Suppressor macrophage treated with lipopolysaccharide for 4 hours (primary cell): ENCODE measurements at places on chromosomes 6 and 20.
A peak's percentile ranks its signal among the peaks of the same experiment; 100 is the strongest.

- no peak for DNase-seq
These were observed 132.2 kb upstream of the RREB1 start for GRCh38 chr6:6975459-6976111.

- DNase-seq: peak; percentile 9
These were observed 570.4 kb upstream of the GJE1 start for GRCh38 chr6:141562186-141562811.

- peak; percentile 69 for DNase-seq
These were observed 155.6 kb upstream of the SNX9 start for GRCh38 chr6:157667211-157668008.

DNA sequence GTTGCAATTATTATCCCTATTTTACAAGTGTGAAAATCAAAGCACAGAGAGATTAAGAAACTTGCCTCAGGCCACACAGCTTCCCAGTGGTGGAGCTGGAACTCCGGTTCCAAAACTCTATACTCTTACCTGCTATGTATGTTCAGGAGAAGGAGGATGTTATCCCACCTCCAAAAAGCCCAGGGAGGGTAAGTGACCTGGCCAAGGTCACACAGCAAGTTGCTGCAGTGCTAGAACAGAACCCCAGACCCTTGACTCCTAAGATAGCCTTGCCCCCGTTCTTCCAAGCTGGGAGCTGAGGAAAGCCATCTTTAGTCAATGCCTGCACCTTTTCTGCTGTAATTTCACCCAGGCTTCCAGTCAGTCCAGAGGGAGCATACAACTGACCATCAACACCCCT, 42.3 kb downstream of the BPIFB1 start:
- DNase-seq: no peak

DNA sequence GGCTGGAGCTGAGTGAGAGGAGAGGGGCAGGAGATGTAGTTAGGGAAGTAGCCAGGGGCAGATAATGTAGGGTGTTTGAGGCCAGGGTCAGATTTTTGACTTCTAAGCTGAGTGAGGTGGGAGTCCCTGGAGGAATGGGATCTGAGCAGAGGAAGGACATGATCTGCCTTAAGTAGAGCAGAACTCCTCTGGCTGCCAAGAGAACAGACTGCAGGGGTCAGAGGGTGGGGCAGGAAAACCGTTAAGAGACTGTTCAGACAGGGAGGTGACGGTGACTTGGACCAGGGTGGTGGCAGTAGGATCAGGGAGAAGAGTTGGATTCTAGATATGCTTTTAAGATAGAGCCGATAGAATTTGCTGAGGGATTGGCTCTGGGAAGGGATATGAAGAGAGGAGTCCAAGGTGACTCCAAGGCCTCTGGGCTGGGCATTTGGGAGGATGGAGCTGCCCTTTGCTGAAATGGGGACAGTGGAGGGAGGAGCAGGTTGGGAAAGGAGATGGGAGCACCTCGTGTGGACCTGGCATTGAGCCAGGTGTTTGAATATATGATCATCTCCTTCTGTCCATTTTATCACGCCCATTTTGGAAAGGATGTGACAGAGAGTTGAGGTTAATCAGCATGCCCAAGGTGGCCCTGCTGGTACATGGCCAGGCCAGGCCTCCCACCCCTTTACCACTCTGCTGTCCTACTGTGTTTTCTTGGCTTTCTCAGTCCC, 18.8 kb downstream of the EYA2 start:
- no peak for DNase-seq

GRCh38 chr20:2814076-2814475, 711 bp upstream of the C20orf141 start:
- no peak for DNase-seq

DNA sequence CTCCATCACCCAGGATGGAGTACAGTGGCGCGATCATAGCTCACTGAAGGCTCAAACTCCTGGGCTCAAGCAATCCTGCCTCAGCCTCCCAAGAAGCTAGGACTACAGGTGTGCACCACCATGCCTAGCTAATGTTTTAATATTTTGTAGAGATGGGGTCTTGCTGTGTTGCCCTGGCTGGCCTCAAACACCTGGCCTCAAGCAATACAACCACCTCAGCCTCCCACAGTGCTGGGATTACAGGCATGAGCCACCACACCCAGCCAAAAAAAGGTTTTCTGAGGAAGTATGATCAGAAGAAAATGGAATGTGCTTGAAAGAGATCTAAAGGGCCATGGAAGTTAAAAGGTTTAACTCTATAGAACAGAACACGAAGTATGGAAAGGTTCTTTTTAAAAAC, 8.7 kb downstream of the RBBP9 start:
- no peak for DNase-seq

GRCh38 chr6:57173886-57174510, 1.9 kb downstream of the BAG2 start:
- DNase-seq: no peak

GRCh38 chr6:47420394-47421371, 56.9 kb upstream of the CD2AP start:
- no peak for DNase-seq

DNA sequence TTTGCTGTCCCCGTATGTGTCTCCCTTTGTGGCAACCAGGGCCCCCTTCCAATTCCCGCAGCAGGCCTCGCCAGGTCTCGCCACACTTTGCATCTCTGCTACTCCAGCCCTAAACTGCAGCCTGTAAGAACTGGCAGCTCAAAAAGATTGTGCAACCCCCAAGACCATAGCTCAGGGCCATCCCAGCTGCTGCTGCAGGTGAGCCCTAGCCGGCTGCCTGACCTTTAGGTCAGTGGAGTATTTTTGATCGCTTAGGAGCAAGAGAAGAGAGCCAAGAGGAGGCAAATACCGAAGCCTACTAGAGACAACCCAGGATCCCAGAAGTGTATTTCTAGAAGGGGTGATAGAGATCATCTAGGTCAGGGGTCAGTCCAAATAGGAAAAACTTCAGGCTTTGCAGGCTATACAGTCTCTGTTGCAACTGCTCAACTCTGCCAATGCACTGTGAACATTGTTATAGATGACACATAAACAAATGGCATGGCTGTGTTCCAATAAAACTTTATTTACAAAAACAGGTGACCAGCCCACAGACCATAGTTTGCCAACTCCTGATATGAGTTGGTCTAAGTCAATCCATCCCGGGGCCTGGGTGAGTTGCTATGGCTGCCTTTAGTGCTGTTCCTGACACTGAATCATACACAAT, 138.4 kb downstream of the EYA2 start:
- no peak for DNase-seq

DNA sequence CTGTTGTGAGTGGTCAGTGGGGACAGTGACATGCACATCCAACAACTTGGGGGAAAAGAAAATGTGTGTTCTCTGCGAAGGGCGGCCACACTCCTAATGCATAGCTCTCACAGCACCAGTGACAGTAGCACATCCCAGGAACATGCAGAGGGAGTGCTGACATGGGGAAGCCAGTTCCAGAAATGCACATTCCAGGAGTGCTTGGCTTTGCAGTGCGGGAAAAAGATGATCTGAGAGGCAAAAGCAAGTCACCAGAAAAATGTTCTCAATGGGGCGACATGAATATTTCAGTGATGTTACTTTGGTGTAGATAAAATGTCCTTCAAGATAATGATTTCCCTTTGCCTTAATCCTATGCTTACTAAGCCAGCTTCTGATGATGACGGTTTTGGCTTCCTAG, 42.9 kb upstream of the PDE10A start:
- no peak for DNase-seq

DNA sequence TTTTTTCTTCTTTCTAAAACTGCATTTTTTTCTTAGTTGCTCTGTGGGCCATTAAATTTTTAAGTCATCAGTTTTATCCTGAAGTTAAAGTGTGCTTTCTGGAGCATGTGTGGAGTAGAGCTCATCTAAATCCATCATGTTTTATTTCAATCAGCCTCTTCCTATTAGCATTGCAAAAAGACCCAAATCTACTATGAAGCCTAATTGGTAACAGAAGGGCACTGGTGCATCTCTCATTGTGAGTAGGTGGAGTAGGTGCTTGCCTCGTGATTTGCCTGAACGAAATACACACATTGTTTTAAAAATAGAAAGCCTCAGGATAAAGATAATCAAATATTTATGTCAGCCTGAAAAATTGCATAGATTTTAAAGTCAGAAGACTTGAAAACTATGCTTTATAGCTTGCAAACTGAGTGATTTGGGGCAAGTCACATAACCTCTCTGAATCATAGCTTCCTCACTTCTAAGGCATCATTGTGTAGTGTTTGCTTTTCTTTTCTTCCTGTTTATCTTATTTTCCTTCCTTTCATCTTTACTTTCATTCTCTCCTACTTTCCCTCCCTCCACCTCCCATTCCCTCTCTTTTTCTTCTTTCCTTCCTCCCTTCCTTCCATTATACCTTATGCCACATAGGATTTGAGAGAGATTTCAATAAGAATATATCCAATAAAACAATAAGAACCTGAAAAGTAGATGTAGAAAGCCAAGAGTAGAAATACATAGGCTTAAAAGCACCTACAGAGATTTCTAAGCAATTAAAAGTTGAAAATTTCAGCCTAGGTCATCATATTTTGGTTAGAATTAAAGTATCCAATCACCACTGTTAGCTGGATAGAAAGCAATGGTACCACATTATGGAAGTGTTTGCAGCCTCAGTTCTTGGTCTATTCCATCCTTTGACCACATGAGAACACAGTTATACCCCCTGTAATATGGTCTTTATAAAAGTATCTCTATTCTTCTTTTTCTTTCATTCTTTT, 49.6 kb upstream of the RNF146 start:
- DNase-seq: no peak

GRCh38 chr20:36959242-36959641, 7.7 kb upstream of the SAMHD1 start:
- no peak for DNase-seq

DNA sequence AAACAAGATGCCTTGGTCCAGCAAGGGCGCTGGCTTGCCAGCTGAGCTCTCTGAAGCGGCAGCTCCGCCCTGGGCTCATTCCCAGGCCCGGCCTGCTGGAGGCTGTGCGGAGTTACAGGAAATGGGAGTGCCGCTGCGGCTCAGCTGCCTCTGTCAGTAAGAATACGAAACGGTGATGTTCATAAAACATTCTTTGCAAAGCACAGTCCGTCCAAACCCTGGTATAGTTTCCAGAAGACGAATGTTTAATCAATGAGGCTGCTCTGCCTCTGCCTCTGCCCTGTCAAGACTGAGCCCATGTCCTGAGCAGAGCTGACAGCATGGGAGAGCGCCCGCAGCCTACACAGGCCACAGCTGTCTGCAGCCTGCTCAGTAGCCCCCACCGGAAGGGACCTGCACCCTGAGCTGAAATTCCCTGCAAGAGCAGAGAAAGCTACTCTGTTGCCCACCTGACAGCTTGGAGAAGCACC, 153.3 kb upstream of the SNX9 start:
- DNase-seq: peak; percentile 61

GRCh38 chr20:24492031-24492607, 22.7 kb downstream of the SYNDIG1 start:
- no peak for DNase-seq

DNA sequence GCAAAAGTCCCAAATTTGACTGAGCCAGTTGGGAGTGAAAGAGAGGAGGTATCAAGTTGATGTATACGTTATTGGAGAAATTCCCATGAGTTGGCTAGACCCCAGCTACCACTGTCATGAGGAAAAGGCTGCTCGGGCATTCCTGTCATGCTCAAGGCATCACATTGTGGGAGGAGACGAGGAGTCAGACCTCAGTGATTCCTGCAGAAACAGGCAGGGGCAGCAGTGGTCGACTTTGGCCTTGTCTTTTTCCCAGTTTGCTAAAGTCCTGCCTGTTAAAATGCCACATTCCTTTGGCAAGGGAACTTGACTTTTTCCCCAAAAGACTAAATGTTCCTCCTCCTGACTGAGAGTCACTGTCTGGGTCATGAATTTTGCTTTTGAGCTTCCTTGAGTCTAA, 295.5 kb upstream of the HS3ST5 start:
- DNase-seq: no peak

DNA sequence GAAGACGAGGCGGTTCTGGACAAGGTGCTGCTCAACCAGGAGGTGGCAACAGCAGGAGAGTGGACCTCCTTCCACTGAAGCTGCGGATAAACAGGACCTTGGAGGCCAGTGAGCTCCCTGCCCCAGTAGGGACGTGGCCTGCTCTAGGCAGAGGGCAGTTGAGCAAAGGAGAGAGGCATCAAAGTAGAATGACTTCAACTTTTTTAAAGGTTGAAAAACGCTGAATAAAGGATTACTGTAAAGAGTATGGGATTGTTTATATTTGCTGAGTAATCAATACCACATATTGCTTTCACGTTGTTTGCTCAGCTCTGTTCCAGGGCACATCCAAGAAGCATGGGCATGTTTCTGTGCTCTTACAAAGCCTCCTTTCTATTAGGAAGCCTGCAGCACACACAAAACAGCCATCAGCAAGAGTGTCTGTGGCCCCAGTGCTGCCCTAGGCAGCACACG, 48.1 kb downstream of the ERMARD start:
- no peak for DNase-seq

DNA sequence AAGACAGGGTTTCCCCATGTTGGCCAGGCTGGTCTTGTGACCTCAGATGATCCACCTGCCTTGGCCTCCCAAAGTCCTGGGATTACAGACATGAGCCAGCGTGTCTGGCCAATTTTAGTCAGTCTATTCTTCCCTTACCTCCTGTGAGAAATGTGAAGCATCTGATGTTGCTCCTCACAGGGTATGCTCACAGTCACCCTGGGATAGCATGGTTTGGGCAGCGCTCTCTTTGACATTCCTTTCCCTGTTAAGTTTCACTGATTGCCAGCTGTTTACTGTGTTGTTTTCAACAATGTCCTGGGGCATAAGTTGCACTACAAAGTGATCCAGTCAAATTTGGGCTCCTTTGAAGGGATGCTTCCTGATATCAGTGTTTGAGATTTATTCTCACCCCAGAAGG, 13.1 kb downstream of the CDC5L start:
- DNase-seq: no peak

GRCh38 chr6:169828176-169828575, 76.8 kb downstream of the ERMARD start:
- no peak for DNase-seq

DNA sequence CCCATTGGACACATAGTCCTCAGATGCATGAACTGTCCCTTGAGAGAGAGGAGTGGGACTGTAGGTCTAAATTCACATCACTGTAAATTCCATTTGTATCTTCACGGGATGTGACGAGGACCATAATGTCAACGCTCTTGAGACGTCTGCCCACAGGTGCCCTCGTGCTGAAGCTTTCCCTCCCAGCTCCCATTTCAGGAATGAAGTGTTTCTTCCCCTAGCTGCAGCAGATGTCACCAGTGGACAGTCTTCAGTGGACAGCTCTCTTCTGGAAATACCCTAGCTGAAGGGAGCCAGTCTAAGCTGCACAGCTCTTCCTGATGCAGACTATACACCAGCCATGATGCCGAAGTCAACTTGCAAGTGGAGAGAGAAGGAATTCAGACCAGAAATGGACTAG, 217.4 kb upstream of the ECI2 start:
- DNase-seq: no peak

DNA sequence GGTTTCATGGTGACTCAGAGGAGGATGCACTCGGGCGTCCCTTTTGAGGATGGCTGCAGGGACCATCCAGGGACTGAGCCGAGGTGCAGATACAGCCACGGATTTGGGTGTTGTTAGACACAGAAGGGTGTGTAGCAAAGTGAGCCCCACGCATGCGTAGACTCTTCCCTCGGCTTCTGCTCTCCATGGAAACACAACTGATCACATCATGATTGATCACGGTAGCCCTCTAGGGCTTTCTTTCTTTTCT, 606 bp upstream of the ULBP1 start:
- no peak for DNase-seq
